ENCODE measurements at places on chromosomes 1 and 21. TPM values are rescaled to one million over a fixed set of nuclear protein-coding genes. Genes with fewer than 3 reads are reported as not detected.

Gene RCSD1
- total RNA-seq: 0.83 TPM

Gene TRIM45
- 3.4 TPM for total RNA-seq

Gene NTNG1
- 3.4 TPM for total RNA-seq

Gene GJB3
- total RNA-seq: not detected

Gene IGFN1
- total RNA-seq: 0.51 TPM

Gene LAPTM5
- total RNA-seq: 0.21 TPM

Gene CD1B
- not detected for total RNA-seq

Gene CZIB
- total RNA-seq: 83.4 TPM

Gene OLIG2
- total RNA-seq: 1.3 TPM

Gene GDAP2
- total RNA-seq: 41.6 TPM

Gene KCNJ6
- total RNA-seq: not detected

Gene SPRR2E
- not detected for total RNA-seq

Gene ELAVL4
- total RNA-seq: 0.29 TPM

Gene TRIM17
- total RNA-seq: not detected

Gene CHI3L2
- not detected for total RNA-seq

Gene BPNT1
- total RNA-seq: 43.1 TPM

Gene SLC22A15
- 7.0 TPM for total RNA-seq

Gene PADI1
- 2.5 TPM for total RNA-seq

Gene NHLH1
- not detected for total RNA-seq

Gene CFHR2
- not detected for total RNA-seq

Gene GBP4
- 8.3 TPM for total RNA-seq

Gene PGLYRP4
- total RNA-seq: not detected

Gene TRPM2
- total RNA-seq: 4.4 TPM

Gene OR2T35
- not detected for total RNA-seq

Gene CFAP107
- total RNA-seq: not detected

Gene SMIM1
- total RNA-seq: not detected

Gene OR2L2
- total RNA-seq: not detected

Gene C1orf87
- total RNA-seq: not detected

Gene TRIM67
- total RNA-seq: 0.17 TPM

Gene SEC16B
- 0.46 TPM for total RNA-seq

Gene GPR52
- total RNA-seq: not detected

Gene LEPR
- total RNA-seq: 7.1 TPM

Gene ESRRG
- total RNA-seq: 0.17 TPM

Gene ATAD3B
- 47.5 TPM for total RNA-seq

Gene C4BPB
- total RNA-seq: 0.29 TPM

Gene AADACL4
- not detected for total RNA-seq

Gene KCNA2
- total RNA-seq: 0.15 TPM

Gene KIF21B
- 3.4 TPM for total RNA-seq

Gene FMO5
- total RNA-seq: not detected

Gene GBP6
- total RNA-seq: 0.11 TPM

Gene KIAA1614
- 0.57 TPM for total RNA-seq
